SJSA1 (cell line): ENCODE measurements at places on chromosomes 5 and 9. TPM values are rescaled to one million over a fixed set of nuclear protein-coding genes. Genes with fewer than 3 reads are reported as not detected.

Gene SOHLH1
- not detected in 2 replicates for total RNA-seq

Gene CRHBP
- total RNA-seq = 0.11 TPM in 1 of 2 replicates, not detected in the other

Gene PCDHAC1
- 0.28 TPM in 1 of 2 replicates, not detected in the other for total RNA-seq

Gene SLC6A18
- not detected in 2 replicates for total RNA-seq

Gene PCDHB15
- total RNA-seq = 0.74 and 1.0 TPM in 2 replicates

Gene MAT2B
- 64.7 and 97.6 TPM in 2 replicates for total RNA-seq

Gene PCDHA9
- under 0.01 TPM in 1 of 2 replicates, not detected in the other for total RNA-seq

Gene IGFBPL1
- total RNA-seq = 1.7 and 9.1 TPM in 2 replicates

Gene PROB1
- 0.25 and 0.58 TPM in 2 replicates for total RNA-seq

Gene GDA
- 0.22 and 0.39 TPM in 2 replicates for total RNA-seq

Gene CHSY3
- total RNA-seq = 0.03 and 0.24 TPM in 2 replicates

Gene ANGPTL2
- total RNA-seq = 3.3 and 3.8 TPM in 2 replicates

Gene PHF24
- total RNA-seq = not detected in 2 replicates

Gene STOM
- total RNA-seq = 192 and 200 TPM in 2 replicates

Gene TMEM232
- 2.1 TPM in 1 of 2 replicates, not detected in the other for total RNA-seq

Gene PDCD1LG2
- total RNA-seq = 8.8 and 18.4 TPM in 2 replicates

Gene RAPGEF6
- 20.8 and 21.1 TPM in 2 replicates for total RNA-seq

Gene TRIP13
- total RNA-seq = 108 TPM in 2 replicates

Gene SPOUT1
- 13.5 and 15.3 TPM in 2 replicates for total RNA-seq

Gene HMCN2
- 1.2 and 1.9 TPM in 2 replicates for total RNA-seq

Gene NRARP
- 0.97 and 1.2 TPM in 2 replicates for total RNA-seq

Gene MPDZ
- 20.4 and 25.2 TPM in 2 replicates for total RNA-seq

Gene PCDHGA2
- total RNA-seq = 1.2 and 2.1 TPM in 2 replicates

Gene PITX1
- total RNA-seq = 25.0 and 28.4 TPM in 2 replicates

Gene COL15A1
- 0.22 and 0.50 TPM in 2 replicates for total RNA-seq

Gene DMGDH
- 0.03 TPM in 1 of 2 replicates, not detected in the other for total RNA-seq

Gene KLHL3
- 0.05 TPM in 1 of 2 replicates, not detected in the other for total RNA-seq

Gene SMIM33
- not detected in 2 replicates for total RNA-seq

Gene AQP3
- not detected in 2 replicates for total RNA-seq

Gene CCNO
- 0.34 TPM in 1 of 2 replicates, not detected in the other for total RNA-seq

Gene TYRP1
- 0.03 and 2.5 TPM in 2 replicates for total RNA-seq

Gene MED7
- total RNA-seq = 22.8 and 24.7 TPM in 2 replicates

Gene TOMM5
- total RNA-seq = 131 and 132 TPM in 2 replicates

Gene IL17B
- 1.00 TPM in 1 of 2 replicates, not detected in the other for total RNA-seq

Gene AFAP1L1
- 26.6 and 33.2 TPM in 2 replicates for total RNA-seq

Gene GRIN1
- not detected in 2 replicates for total RNA-seq

Gene TLX3
- not detected in 2 replicates for total RNA-seq

Gene GHR
- total RNA-seq = 0.05 and 0.66 TPM in 2 replicates

Gene ZFP37
- 0.31 and 1.00 TPM in 2 replicates for total RNA-seq

Gene TGFBR1
- total RNA-seq = 29.3 and 36.0 TPM in 2 replicates

Gene CNTFR
- total RNA-seq = not detected in 2 replicates

Gene CAVIN4
- 0.38 and 0.87 TPM in 2 replicates for total RNA-seq

Gene TPM2
- 823 and 1,421 TPM in 2 replicates for total RNA-seq

Gene ERBIN
- 118 and 122 TPM in 2 replicates for total RNA-seq

Gene RBM27
- 15.9 and 30.3 TPM in 2 replicates for total RNA-seq

Gene PCDHGB3
- 1.1 TPM in 1 of 2 replicates, not detected in the other for total RNA-seq

Gene CAST
- 234 and 272 TPM in 2 replicates for total RNA-seq

Gene TMEM215
- total RNA-seq = not detected in 2 replicates

Gene CDC23
- total RNA-seq = 56.3 and 70.7 TPM in 2 replicates

Gene SOX30
- 2.7 and 5.8 TPM in 2 replicates for total RNA-seq

Gene KCNV2
- total RNA-seq = not detected in 2 replicates

Gene FCHSD1
- total RNA-seq = 33.2 and 35.8 TPM in 2 replicates

Gene FAXDC2
- 0.32 TPM in 1 of 2 replicates, not detected in the other for total RNA-seq

Gene BTNL8
- total RNA-seq = not detected in 2 replicates

Gene IFNA5
- not detected in 2 replicates for total RNA-seq

Gene CFAP77
- total RNA-seq = 0.42 TPM in 1 of 2 replicates, not detected in the other

Gene GRIA1
- total RNA-seq = not detected in 2 replicates

Gene EIF4E1B
- total RNA-seq = not detected in 2 replicates
